RWPE2 (cell line): ENCODE measurements at places on chromosomes 2 and 18.

DNA sequence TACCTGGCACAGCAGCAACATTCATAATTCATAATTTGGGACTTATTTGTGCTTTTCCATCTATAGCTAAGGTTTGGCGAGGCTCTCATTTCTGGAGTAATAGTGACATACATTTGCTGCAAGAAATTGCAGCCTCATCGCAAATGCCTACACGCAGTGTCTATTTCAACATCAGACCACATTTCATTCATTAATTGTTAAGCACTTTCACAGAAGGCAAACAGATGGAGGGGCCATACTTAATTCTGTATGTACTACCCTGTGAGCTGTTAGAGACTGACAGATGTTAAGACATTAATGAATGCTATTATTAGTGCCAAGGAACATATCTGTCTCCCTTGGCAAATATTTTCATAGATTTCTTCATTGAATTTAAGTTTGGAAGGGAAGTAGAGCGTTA lies 125.7 kb downstream of the UXS1 start:
- no peak for DNase-seq

- DNase-seq, result no peak
These were observed 80.2 kb upstream of the GCFC2 start for GRCh38 chr2:75790814-75791467.

DNA sequence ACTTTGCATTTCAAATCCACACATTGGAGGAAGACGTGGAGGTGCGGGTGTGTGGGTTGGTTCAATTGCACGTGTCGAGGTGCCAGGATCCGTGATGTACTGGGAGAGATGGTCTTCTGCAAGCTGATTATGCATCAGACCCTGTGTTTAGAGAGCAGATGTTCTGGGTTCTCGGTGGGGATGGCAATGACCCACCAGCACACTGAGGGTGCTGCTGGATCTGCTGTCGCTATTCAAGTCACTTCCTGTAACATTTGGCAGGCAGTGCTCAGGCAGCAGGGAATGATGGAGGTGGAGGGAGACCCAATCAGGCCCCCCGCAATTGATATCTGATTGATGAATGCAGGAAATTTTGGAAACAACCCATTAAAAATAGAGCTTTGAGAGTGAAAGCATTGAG lies 830.1 kb upstream of the POU3F3 start:
- no peak for DNase-seq

DNA sequence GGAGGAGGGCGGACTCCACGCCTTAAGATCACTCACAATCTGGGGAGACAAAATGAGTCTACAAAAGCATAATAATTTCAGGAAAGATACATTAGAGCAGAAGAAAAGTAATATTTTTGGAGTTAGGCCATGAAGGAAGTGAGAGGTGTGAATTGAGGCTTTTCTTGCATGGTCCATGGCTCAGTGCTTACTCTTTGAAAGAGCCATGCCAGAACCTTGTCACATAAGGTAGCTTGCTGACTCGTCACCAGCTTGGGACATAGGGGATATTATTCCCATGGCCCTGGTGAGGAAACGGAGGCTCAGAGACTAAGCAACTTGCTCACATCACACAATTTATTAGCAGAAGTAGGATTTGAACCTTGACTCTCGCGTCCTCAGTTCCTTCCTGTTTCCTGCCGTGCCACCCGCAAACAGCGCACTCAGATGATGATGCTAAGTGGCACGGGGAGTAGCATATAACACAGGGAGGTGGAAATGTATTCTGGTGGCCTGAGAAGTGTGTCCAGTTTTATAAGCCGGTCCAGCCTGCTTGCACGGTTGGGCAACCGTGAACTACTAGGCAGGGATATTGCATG lies 312.2 kb upstream of the EPAS1 start:
- no peak for DNase-seq

GRCh38 chr2:186746584-186746983 lies 52.7 kb downstream of the FAM171B start:
- DNase-seq, result no peak

DNA sequence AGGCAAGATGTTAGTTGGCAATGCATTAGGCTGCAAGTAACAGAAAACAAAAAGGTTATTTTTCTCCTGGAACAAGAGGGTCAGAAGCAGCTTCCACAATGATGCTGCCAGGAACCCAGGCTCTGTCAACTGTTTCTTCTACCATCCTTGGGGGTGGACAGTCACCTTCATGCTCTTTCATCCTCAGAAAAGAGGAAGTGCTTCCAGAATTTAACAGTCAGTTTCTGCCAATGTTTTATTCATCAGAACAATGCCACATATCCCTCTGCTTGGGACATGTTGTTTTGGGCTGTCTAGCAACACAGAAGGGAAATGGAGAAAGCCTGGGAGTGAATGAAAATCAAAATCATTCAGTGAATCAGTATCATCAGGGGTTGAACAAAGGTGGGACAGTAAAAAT lies 7.1 kb downstream of the TMEM182 start:
- DNase-seq, result no peak

GRCh38 chr2:184346338-184346862 lies 251.9 kb upstream of the ZNF804A start:
- no peak for DNase-seq

GRCh38 chr2:218381916-218382366 lies at the start of gene SLC11A1:
Gene SLC11A1, plus strand, starts transcription at chr2:218382273. Its CDS starts 96 bp downstream, at chr2:218382369.
- DNase-seq, result no peak

DNA sequence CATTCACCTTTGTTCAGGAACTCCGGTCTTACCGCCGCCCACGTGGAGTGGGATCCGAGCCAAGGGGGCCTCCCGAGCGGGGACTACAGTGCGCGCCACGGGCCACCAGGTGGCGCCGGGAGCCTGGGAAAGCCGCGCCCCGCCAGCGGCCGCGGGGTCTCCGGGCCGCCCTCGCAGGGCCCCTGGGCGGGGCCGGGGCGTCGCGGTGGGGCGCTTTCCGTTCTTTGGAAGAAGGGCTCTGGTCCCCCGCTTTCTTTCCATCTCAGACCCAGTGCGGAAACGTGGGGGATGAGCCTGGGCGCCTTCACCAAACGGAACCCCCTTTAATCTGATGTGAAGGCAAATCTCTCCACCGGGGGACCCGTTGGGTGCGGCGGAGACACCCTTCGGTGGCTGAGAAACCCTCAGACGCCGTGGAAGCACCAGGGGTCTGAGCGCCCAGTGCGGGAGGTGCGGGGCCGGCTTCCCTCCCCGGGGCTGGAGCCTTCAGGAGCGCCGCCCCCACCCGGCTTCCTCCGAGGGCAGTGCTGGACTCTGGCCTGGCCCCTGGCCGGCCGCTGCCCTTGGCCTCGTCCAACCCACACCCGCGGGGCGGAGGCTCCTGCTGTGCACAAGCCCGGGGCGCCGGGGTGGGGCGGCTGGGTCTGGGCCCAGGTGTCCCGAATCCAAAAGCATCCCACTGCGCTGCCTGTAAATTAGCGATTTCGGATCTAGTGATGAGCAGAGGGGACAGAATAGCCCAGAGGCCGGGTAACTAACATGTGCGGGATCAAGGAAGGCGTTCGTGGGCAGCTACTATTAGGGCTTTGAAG lies 44.6 kb downstream of the GORASP2 start:
- DNase-seq, result peak; percentile 82

DNA sequence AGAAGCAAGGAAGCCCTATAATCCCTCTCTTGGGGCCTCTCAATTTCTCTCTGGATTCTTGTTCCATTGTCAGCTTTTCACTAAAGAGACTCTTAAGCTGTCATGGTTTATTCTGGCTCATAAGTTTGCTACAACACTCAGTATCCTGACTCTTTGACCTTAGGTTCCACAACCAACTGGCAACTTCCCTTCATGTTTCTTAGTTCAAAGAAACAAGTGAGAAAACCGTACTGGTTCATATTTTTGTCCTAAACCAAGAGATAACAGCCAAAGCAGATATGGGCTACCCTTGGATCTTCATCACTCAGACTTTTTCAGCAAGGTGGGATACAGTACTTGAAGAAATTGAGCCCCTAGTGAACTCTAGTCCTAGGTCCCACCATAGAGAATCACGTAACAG lies 109.9 kb upstream of the CRIM1 start:
- no peak for DNase-seq

GRCh38 chr2:158061763-158062162 lies 39.9 kb upstream of the UPP2 start:
- DNase-seq, result no peak

GRCh38 chr18:63731215-63731614 lies 28.5 kb downstream of the SERPINB11 start:
- no peak for DNase-seq

DNA sequence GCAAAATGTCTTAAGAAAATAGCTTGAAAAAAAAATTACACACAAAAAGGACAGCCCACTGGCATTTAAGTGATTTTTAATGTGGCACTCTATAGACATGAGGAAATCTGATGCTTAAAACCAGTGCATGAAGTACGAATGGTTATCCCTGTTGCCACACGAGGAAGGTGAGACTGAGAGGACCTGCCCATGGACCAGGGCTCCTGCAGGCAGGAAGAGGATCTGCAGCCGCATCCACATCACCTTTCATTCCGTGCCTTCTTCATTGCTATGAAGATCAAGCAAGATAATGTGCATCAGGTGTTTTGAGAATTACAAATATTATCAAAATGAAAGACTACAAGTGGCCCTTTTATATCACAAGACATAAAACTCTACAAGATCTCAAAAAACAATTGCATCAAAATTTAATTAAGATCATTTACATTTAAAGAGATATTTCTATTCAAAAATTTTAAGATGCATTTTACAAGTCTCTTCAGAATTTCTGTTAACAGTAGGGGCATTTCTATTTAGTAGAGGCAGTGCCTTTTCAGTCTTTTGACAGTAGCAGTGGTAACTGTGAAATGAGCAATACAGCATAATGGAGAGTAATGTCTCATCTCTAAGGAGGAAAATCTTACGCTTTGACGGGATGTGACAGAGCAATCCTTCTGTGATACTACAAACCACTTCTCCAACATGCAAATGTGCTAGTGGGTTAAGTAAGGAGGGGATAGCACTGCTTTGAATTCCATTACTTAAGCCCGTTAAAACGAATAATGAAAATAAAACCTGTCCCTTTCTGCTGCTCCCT lies 83.4 kb downstream of the SLC5A7 start:
- no peak for DNase-seq

DNA sequence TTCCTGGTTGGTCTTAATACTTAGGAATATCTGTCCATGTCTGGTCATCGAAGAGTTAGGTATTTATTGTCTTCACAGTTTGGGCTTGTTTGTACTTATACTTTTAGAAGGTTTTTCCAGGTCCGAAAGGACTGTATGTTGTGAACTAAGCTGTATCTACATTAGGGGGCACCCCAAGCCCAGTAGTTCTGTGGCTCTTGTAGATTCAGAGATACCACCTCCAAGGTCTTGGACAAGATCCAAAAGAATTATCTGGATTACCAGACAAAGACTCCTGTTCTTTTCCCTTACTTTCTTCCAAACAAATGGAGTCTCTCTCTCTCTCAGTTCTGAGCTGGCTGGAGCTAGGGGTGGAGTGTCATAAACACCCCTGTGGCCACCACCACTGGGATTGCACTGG lies 328.7 kb downstream of the ZNF804A start:
- DNase-seq, result no peak

GRCh38 chr2:233447506-233448219 lies 93.4 kb downstream of the DGKD start:
- no peak for DNase-seq

- no peak for DNase-seq
These were observed 157.1 kb downstream of the COL6A3 start for GRCh38 chr2:237256887-237257286.

DNA sequence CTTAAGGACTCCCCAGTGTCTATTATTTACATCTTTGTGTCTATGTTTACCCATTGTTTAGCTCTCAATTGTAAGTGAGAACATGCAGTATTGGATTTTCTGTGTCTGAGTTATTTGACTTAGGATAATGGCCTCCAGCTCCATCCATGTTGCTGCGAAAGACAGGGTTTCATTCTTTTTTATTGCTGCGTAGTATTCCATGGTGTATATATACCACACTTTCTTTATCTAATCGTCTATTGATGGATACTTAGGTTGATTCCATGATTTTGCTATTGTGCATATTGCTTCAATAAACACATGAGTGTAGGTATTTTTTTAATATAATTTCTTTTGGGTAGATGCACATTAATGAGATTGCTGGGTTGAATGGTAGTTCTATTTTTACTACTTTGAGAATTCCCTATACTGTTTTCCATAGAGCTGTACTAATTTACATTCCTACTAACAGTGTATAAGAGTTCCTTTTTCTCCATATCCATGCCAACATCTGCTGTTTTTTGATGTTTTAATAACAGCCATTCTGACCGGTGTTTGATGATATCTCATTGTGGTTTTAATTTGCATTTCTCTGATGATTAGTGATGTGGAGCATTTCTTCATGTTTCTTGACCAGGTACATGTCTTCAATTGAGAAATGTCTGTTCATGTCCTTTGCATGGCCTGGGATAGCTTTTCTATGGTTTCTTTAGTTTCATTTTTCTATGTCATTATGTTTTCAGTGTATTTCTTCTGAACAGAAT lies 21.8 kb downstream of the MTCL1 start:
- no peak for DNase-seq

- no peak for DNase-seq
These were observed 170.1 kb downstream of the ASB1 start for GRCh38 chr2:238596571-238597551.

DNA sequence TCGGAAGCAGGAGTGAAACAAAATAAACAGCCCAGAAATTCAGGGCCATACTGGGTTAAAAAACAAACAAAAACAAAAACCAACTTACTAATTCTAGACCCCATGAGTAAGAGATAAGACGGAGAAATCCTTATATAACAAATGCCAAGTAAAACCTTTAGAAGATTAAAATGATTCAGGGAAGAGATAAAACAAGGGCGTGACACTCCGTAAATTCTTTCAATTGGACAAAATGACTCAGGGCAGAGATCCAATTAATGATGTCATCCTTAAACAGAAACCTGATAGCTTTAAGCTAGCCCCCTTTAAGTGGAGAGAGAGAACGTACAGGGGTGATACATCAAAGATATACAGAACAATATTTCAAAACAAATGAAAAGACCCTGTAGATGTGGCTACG lies 317.4 kb downstream of the NBAS start:
- no peak for DNase-seq

DNA sequence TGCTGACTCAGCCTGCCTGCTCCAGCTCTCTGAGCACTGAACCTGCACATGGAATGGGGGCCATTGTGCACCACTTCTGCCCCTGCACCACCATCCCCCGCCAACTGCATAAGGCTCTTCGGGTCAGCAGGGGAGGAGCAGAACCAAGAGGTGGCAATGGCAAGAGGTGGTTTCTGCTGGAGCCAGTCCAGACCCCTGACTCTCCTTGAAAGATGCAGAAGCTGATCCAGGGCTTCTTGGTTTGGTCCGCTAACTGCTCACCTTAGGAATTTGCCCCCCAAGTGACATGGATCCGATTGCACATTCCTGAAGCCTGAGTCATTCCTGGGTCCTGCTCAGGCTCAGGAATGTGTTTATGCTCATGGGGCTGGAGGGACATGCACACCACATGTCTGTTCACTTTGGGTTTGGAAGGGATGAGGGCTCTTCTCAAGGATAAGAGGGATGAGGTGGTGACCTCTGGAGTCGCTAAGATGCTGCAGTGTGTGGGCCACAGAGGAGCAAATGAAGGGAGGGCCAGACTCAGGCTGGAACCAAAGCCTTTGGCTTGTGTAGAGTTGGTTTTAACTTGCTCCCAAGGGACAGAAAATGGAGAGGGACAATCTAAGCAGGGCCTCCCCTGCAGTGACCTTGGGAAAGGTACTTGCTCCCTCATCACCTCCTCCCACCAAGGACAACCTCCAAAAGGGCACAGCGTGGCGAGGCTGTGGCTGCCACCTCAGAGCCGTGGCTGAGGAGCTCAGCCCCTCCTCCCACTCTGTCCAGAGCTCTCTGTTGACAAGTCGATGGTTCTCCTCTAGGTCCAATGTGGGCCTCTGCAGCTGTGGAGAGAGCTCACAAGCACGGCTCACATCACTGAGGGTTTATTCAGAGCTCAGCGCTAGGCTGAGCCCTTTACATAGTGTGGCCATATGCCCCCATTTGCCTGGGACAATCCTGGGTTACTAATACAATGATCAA lies 66.2 kb downstream of the HS1BP3 start:
- peak; percentile 69 for DNase-seq

- DNase-seq, result no peak
These were observed 150.9 kb downstream of the CD8B2 start for GRCh38 chr2:106638043-106638442.
